ENCODE measurements at places on chromosomes 7 and 10.

GRCh38 chr10:112071596-112072133 lies 111.9 kb downstream of the GPAM start:
- DNase-seq, result no peak

DNA sequence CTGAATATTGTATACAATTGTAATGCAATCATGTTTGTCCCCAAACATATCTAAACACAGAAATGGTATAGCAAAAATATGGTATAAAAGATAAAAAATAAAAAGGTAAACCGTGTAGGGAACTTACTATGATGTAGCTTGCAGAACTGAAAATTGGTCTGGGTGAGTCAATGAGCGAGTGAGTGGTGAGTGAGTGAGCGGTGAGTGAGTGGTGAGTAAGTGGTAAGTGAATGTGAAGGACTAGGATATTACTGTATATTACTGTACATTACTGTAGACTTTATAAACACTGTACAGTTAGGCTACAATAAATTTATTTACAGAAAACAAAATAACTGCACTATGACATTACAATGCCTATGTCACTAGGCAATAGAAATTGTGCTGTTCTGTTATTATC lies 1163.2 kb upstream of the SORCS1 start:
- DNase-seq, result no peak

DNA sequence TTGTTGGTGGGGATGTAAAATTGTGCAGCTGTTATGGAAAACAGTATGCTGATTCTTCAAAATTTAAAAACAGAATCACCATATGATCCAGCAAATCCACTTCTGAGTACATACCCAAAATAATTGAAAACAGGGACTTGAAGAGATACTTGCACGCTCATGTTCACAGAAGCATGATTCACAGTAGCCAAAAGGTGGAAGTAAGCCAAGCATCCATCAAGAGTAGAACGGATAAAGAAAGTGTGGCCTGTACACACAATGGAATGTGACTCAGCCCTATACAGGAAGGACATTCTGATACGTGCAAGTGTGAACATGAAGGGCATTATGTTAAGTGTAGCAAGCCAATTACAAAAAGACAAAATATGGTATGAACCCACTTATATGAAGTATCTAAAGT lies 696.7 kb upstream of the CELF2 start:
- peak; percentile 13 for DNase-seq

- DNase-seq, result peak; percentile 53
Measured at GRCh38 chr7:74544706-74545469, 91.2 kb downstream of the GTF2IRD1 start.

- DNase-seq, result no peak
Measured at GRCh38 chr10:13873196-13873595, 286.4 kb downstream of the PRPF18 start.

Measured in AG20443 (cell line).